Activated T-cell treated with anti-CD3 and anti-CD28 coated beads, Interleukin-2, amount 50 U/mL, for 72 hours (primary cell): ENCODE measurements at places on chromosomes 2 and 18.

- DNase-seq, result no peak
Measured at GRCh38 chr2:20189299-20189931, 35.5 kb downstream of the SDC1 start.

DNA sequence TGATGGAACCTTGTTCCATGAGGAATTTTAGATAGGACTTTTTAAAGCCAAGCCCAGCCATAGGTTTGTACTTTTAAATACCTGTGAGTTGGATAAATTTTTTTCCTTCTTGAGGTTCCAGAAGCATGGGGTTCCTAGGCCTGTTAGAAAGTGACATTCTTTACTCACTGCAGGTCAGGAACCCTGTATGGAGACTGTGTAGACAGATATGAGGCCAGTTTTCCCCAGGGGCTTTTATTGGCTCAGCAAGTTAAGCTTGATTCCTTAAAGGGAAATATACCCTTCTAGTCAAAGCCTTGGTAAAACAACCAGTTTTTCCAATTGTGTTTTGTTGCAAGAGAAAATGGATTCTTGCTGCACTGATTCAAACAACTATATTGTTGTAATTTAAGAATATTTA, 38.4 kb upstream of the GMCL1 start:
- no peak for DNase-seq

DNA sequence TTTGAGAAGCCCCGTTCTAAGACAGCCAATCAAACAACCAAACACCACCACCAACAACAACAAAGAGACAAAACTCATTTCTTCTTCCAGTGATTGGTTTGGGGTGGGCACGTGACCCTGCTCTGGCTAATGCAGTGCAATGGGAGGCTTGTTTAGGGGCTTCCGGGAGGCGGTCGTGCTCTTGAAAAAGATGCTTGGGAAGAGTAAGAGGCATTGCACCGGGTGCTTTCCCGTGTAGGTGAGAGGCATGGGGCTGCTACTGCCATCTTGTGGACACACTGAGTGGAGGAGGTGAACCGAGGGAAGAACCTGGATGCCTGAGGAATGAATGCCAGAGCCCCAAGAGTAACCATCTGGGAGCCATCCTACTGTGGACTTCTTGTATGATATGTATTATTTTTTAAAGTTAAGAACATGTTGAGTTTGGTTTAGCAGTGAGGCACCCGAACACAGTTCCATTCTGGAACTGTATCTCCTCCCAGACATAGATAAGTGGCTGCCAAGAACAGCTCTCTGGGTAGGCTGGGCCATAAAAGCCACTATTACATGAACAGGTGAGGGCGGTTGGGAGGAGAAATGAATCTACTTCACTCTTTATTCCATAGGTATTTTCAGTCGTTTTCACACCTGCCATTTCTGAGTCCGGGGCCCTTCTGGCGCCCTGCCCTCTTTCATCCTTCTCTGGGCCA, 19.1 kb upstream of the ARHGAP25 start:
- DNase-seq, result peak; percentile 56

- no peak for DNase-seq
Measured at GRCh38 chr2:175837046-175837445, 165.0 kb downstream of the LNPK start.

- DNase-seq, result no peak
Measured at GRCh38 chr2:183759033-183759432, 634.8 kb downstream of the NUP35 start.

GRCh38 chr2:209413311-209414014, 10.4 kb upstream of the MAP2 start:
- no peak for DNase-seq

DNA sequence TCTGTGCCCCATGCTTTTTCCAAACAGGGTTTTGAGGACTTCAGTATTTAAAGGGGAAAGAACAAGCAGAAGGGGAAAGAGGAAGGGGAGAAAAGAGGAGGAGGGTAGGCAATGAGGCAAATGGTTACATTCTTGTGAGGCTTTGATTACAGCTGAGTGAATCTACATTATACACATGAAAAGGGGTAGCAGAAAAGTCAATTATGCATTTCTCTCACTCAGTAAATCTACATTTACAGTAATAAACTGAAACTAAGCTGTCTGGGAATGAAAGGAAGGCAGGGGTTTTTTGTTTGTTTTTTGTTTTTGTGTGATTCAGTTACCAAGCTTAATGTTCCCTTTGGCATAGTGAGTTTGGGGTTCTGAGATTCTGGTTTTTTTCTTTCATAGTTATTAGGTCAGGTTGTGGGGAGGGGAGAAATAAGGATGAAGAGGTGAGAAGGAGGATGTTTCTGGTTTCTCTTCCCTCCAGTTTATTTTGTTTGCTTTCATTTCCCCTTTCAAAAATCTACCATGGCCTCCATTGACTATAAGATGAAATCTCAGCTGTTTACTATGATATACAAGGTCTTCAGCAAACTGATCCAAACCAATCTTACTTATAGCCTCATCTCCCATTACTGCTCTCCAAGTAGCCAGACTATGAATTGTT, 18.7 kb downstream of the C18orf63 start:
- no peak for DNase-seq

DNA sequence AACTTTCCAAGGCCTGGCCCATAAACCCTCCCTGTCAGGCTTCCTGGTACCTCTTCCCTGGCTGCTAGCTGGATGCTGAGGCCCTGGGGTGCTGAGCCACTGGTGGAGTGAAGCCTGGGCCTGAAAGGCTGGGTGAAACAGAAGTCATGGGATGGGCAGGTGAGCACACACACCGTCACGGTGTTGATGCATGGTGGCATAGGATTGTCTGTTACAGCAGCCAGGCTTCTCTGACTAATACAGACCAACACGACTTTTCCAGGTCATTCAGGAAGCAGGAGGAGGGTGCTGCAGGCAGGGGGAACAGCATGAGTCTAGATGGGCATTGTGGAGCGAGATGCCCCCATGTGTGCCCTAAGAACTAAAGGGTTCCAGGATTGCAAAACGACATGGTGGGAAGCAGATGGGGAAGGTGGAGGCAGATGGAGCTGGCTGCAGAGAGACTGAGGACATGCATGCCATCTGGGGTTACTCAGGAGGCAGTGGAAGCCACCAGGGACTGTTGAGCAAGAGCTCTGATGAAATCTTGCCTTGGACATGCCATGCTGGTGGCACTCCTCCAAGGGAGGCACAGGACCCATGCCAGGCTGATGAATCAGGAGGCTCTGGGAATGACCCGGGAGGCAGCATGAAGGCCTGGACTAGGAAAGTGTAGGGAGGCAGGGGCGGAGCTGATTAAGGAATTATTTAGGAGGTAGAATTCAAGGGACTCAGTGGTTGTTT, 480.9 kb downstream of the TSN start:
- DNase-seq, result no peak

GRCh38 chr2:216012133-216012829, 1.1 kb downstream of the MREG start:
- DNase-seq, result no peak

- no peak for DNase-seq
Measured at GRCh38 chr18:79796016-79796415, 1.7 kb upstream of the KCNG2 start.

- DNase-seq, result no peak
Measured at GRCh38 chr2:79903222-79904000, 390.6 kb downstream of the CTNNA2 start.

GRCh38 chr2:29106980-29107388, 8.2 kb upstream of the CLIP4 start:
- no peak for DNase-seq

DNA sequence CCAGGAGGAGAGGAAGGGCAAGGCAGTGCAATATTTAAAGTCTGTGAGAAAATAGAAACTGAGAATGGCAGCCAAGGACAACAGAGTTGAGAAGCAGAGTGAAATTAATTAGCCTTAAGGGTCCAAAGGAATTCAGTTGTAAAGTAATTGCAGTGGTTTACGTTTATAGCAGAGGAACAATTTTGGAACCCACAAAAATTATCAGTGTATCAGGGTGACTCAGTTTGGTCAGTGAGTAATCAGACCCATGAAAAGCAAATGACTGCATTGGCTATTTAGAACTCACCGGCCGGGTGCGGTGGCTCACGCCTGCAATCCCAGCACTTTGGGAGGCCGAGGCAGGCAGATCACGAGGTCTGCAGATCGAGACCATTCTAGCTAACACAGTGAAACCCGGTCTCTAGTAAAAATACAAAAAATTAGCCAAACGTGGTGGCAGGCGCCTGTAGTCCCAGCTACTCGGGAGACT, 245.8 kb upstream of the SLC39A10 start:
- no peak for DNase-seq

GRCh38 chr18:45034179-45034578, 353.5 kb downstream of the SETBP1 start:
- no peak for DNase-seq

GRCh38 chr2:128690869-128691268, 372.2 kb upstream of the HS6ST1 start:
- DNase-seq, result no peak

- DNase-seq, result no peak
Measured at GRCh38 chr2:112836163-112836560, 417 bp downstream of the IL1B start.

GRCh38 chr2:211049321-211050018, 493.1 kb downstream of the CPS1 start:
- no peak for DNase-seq

DNA sequence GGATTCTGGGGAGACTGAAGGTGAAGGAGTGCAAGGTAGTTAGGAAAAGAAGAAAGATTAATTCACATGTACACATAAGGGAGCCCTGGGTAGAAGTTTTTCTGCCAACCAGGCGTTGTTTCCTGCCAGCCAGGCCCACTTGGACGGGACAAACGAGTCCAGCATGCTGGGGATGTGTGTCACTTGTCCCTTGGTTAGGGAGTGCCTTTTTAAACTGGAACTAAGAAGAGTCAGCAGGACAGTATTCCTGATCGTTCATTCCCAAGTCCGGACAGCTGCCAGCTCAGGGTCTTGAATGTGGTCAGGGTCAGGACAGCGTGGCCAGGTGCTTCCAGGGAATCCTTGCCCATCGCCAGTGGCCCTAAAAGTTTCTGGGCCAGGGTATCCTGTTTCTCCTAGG, 43.2 kb downstream of the POMC start:
- no peak for DNase-seq

DNA sequence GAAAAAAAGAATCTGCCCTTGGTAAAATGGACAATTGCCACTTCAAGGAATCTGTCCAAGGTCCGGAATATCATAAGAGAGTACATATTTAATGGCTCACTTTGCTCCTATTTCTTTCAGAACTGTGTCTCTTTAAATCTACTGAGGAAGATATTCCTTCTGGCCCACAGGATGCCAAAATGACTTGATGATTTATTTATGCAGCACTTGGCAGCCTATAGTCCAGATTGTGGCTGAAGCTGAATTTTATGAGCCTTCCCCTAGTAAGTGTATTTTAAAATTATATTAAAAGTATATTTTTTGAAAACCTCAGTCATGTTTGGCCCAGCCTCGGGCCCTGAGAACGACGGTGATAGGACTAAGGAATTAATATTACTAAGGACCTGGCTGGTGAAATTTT, 465.1 kb upstream of the HNRNPA3 start:
- no peak for DNase-seq

DNA sequence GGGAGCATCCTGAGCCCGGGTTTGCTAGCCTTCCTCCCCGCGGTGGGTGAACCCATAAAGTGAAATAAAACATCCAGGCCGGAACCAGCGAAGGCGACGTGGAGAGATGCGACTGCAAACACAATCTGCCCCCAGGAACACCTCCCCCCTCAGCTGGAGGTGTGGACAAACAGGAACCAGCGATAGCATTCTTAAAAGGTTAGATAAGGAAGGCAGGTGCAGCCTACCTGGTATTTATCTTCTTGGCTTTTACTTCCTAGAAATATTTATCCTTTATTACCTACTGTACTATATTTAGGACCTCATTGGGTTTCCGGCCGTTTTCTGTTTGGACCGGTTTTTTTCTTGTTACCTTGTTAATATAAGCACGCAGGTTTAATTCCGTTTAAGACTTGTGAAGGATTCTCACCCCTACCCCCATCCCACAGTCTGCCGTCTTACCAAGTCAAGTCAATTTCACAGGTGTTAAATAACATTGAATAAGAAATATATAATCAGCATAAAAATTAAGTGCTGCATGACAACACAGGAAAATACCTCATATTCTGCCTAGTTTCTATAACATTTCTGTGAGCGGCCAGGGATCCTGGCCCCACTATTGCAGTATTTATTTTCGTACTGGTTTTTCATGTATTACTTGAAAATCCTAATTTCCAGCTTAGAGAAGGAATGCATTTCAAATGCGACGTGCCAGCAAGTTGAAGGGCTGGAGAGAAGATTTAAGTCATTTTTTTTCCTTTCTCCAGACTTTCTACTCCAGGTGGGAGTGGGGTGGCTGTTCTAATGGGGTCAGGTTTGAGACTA, 224.0 kb upstream of the ID2 start:
- DNase-seq, result no peak

- DNase-seq, result no peak
Measured at GRCh38 chr2:182906454-182906853, 40.0 kb upstream of the FRZB start.

GRCh38 chr2:36367895-36368353, 12.3 kb downstream of the CRIM1 start:
- no peak for DNase-seq

GRCh38 chr2:149612122-149612521, 24.5 kb upstream of the MMADHC start:
- DNase-seq, result no peak

DNA sequence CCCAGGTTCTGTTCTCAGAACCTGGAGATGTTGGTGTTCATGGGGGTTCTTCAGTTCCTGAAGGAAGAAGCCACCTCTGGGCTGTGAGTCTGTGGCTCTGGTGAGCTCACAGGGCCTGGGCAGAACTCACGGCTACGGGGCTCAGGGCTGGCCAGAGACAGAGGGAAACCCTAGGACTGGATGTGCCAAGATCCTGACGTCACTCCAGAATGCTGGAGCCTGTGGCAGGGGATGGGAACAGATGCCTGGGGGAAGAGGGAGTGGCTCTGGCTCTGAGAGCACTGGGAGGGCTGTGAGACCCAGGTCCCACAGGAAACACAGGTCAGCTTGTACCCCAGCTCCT, at the start of gene OTOF:
Gene OTOF, minus strand, starts transcription at position 214 of the 343 bp plus-strand sequence.
- no peak for DNase-seq

DNA sequence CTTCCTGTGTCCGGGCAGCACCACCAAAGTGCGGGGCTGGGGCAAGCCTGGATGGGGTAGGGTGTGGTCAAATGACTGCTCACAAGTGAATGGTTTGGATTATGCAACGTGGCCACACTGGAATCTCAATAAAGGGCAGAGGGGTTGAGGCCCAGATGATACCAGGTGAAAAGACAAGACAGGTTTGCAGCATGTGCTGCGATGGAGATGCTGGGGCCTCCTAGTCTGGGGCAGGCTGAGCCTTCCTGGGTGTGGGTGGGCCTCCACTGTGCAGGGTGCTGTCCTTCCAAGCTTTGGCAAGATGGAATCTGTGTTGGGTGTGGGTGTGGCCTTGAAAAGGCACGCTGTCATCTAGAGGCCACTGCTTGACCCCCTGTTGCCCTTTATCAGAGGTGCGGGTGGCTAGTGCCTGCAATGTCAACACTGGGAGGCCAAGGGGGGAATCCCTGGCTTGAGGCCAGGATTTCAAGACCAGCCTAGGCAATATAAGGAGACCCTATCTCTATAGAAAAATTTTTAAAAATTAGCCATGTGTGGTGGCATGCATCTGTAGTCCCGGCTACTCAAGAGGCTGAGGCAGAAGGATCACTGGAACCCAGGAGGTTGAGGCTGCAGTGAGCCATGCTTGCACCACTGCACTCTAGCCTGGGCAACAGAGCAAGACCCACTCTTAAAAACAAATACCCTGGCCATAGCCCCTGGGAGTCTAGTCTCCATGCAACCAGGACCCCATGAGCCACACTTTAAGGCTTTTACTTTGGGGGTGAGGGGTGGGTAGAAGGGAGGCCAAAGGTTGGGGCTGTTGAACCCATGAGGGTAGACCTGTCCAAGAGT, 13.8 kb downstream of the RRM2 start:
- DNase-seq, result no peak
